ENCODE measurements at places on chromosomes 3 and 15. TPM values are rescaled to one million over a fixed set of nuclear protein-coding genes. Genes with fewer than 3 reads are reported as not detected.

Gene STXBP5L
- total RNA-seq: 3.0 TPM

Gene FAIM
- total RNA-seq: 11.9 TPM

Gene SIDT1
- total RNA-seq: 0.23 TPM

Gene PLCH1
- total RNA-seq: 21.4 TPM

Gene TRIM42
- not detected for total RNA-seq

Gene C2CD4B
- not detected for total RNA-seq

Gene SHF
- 55.0 TPM for total RNA-seq

Gene SOX14
- 0.18 TPM for total RNA-seq

Gene HHLA2
- total RNA-seq: not detected

All from neural crest cell (in vitro differentiated cells).